ENCODE measurements at places on chromosomes 3 and 15. TPM values are rescaled to one million over a fixed set of nuclear protein-coding genes. Genes with fewer than 3 reads are reported as not detected.

The SHF gene
- 15.1 TPM for total RNA-seq

The ANKRD34C gene
- not detected for total RNA-seq

The MB21D2 gene
- 4.9 TPM for total RNA-seq

The RAD51 gene
- 0.27 TPM for total RNA-seq

The POLQ gene
- total RNA-seq: 0.68 TPM

The DNASE1L3 gene
- total RNA-seq: 2.3 TPM

All from thoracic aorta (tissue), 2 donors.